ENCODE measurements at places on chromosomes 7 and 10.

DNA sequence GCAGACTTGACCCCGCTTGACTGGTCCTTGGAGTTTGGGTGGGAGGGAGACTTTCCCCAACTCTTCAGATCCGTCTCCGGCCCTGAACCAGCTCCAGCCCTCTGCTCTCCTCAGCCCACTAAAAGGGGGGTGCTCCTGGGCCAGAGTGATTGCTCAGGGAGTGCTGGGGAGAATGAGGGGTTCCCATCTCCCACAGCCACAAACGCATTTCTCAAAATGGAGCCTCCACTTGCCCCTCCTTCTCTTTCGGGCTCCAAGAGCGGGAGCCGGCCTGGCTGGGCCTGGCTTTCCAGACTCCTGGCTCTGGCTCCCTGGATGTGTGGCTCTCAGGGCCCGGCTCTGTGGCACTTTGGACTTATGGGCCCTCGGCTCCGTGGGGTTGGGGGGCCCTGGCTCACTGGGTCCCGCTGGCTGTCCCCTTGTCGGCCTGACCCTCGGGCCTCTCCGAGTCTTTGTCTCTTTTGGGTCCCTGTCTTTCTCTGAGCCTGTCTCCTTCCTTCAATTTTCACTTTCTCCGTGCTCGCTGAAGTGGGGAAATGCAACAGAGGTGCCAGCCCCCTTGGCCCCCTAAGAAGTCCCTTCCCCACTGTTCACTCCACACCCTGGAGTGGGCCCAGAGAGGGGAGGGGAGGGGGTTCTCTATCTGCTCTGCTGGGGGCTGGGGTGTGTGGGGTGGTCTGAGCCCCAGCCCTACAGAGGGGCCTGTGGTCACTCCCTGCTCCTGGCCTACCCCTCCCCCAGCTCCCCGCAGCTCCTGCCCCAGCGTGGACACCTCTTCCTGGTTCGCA, 713 bp downstream of the LZTS2 start:
- no peak for ATAC-seq
- H3K27ac ChIP-seq, result peak overlapping the region; percentile 96
- H3K27me3 ChIP-seq, result no peaks in the 10 kb centered on the region
- H3K4me1 ChIP-seq, result peaks cover 24% of the 10 kb centered on the region

- no peaks in the 10 kb centered on the region for H3K36me3 ChIP-seq
- H3K27me3 ChIP-seq, result no peaks in the 10 kb centered on the region
- H3K4me3 ChIP-seq, result no peak overlapping the region
- ATAC-seq, result no peak
- no peak overlapping the region for H3K27ac ChIP-seq
Observed at GRCh38 chr10:118956802-118957442, 72.6 kb upstream of the NANOS1 start.

DNA sequence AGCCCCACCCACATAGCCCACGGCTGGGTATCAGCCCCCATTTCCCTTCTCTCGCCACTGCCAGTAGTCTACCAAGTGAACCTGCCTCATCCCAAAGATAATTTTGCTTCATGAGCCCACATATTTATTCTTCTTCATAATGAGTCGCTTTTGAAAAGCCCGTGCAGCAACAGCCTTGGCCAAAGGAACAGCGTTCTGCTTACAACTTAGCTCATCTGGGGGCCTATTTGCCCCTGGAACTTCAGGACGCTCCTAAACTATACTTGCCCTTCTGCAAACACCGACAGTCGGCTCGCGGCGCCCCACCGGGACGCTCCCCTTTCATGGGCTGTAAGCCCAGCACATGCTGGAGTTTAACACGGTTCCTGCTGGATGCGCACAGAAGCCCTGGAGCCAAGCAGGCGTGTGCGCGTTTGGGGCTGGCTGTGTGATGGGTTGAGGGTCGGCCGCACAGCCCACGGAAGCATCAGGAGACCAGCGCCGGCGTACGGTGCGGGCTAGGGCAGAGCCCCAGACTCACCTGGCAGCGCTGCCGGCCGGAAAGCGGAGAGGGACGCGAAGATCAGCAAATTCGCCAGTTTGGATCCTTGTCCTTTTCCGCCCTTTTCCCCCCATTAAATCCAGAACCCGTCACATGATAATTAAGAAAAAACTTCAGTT, 370 bp downstream of the TMEM60 start:
- no peaks in the 10 kb centered on the region for H3K27me3 ChIP-seq
- peak; percentile 8 for ATAC-seq
- peak overlapping the region; percentile 68 for H3K27ac ChIP-seq
- peak overlapping the region; percentile 88 for H3K4me3 ChIP-seq
- H3K36me3 ChIP-seq, result peaks cover 24% of the 10 kb centered on the region
- H3K4me1 ChIP-seq, result peaks cover 7% of the 10 kb centered on the region

GRCh38 chr10:22341926-22342196, 3.4 kb upstream of the SPAG6 start:
- H3K4me3 ChIP-seq, result no peak overlapping the region
- no peak for ATAC-seq
- peaks cover 87% of the 10 kb centered on the region for H3K27me3 ChIP-seq
- no peaks in the 10 kb centered on the region for H3K36me3 ChIP-seq
- H3K27ac ChIP-seq, result no peak overlapping the region

DNA sequence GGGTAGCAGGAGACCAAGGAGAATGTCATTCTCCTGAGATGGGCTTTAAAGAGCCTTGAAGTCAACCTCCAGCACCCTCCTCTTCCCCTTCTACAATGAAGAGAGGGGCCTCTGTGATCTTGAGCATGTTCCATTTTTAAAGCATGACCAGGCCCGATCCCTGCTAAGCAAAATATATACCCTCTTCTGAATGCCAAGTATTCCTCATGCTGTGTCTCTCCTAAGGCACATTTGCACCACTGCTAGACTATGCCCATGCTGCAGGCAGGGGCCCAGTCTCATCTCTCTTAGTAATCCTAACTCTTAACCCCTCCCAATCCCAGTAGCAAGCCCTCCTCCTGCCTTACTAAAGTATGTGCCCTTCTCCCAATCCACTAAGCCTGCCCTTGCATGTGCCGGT, 18.4 kb downstream of the SORBS1 start:
- H3K36me3 ChIP-seq, result no peaks in the 10 kb centered on the region
- no peak for ATAC-seq
- H3K27ac ChIP-seq, result peak overlapping the region; percentile 91
- no peaks in the 10 kb centered on the region for H3K27me3 ChIP-seq
- no peak overlapping the region for H3K4me3 ChIP-seq
- H3K4me1 ChIP-seq, result peaks cover 14% of the 10 kb centered on the region
